ENCODE measurements at places on chromosomes 16 and 17.

DNA sequence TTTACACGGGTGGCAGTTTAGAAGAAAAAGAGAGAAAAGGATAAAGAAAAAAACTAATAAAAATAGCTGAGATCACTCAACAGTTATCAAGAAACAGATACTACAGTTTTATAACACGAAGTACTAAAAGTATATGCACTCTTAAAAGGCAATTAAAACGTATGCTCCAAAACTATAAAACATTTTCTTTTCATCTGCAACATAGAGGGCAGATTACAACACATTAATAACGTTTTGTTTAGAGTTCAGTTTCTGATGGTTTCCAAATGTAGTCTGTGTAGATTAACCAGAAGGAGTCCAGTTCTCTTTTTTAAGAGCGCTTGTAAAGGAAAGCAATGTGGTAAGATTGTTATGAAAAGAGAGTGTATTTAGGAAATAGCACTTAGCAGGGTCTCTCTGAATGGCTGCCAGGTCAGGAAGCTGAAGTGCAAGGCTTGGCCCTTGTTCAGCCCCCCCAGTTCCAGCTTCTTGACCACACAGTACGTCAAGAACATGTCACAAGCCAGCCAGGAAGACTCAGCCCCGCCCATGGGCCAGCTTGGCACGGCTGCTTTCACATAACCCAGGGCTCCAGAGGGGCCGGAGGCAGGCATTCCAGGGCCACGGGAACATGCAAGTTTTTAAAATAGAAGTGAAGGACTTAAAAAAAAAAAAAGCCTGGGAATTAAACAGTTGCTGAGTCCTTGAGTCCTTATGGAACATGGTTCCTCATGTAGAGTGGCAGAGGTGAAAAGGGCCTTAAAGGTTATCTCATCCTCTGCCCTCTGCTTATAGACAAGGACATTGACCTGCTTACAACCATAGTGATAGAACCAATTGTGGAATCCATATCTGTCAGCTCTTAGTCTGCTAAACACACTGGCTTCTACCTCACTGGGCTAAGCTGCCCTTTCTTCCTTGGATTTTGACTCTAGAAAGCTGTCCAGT lies 147.4 kb upstream of the TBX2 start:
- peak; percentile 76 for DNase-seq

DNA sequence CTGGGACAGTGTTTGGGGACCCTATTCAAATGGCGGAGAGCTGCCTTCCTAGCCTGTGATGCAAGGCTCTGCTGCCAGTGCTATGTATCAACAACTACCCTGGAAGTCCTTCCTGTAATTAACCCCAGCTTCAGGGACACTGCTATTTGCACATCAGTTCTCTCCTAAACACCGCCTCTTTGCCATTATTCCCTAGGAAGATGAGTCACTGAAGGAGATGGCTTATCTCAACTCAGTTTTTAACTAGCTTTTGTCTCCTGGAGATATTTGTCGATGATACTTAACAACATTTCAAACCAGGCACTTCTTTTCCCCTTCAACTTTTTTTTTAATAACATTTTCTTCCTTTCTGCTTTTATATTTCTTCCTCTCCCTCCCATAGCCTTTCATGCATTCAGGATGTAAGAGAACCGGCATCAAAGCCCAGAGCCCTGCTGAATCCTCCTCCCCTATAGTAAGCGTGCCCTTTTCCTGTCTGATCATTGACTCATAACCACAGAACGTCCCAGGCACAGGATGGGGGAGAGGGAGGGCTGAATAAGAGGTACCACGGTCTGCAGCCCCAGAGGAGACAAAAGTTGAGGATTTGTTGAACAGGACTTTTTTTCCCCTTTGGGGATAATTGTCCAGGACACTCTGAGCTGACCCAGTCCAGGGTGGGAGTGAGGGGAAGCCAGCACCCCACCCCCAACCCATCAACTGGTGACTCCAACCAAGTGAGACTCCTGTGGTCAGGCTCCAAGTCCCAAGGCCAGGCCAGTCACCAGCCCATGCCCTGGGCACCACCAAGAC lies 387.8 kb upstream of the SALL1 start:
- no peak for DNase-seq

- no peak for DNase-seq
These were observed 22.3 kb upstream of the PABPN1L start for GRCh38 chr16:88888461-88889387.

DNA sequence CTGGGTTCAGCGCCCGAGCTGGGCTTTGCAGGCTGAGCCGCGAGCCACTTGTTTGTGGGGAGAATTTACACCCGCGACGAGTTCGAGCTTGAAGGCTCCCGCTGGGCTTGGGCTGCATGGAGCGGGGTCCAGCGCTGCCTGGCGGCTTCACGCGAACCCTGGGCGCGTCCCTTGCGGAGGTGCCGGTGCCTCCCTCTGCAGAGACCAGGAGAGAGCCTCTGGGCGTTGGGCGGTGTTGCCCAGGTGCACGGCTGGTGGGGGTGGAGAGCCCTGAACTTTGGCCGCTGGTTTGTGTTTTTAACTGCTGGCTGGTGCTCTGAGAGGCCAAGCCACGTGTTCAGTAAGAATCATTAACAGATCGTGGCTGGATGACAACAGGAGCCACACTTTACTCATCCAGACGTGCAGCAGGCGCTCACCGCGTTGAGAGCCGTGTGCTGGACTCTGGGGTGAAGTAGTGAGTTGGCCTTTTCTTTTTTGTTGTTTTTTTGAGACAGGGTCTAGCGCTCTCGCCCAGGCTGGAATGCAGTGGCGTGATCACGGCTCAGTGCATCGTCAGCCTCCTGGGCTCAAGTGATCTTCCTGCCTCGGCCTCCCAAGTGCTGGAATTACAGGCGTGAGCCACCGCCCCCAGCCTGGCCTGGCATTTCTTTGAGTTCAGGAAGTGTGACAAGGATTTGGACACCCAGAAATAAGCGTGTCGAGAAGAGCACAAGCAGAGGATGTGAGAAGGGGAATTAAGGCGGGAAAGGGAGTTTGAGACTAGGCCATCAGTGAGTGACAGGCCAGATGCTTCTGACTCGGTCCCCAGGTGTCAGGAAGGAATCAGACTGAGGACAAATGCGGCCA lies 827 bp downstream of the CDK10 start:
- no peak for DNase-seq

DNA sequence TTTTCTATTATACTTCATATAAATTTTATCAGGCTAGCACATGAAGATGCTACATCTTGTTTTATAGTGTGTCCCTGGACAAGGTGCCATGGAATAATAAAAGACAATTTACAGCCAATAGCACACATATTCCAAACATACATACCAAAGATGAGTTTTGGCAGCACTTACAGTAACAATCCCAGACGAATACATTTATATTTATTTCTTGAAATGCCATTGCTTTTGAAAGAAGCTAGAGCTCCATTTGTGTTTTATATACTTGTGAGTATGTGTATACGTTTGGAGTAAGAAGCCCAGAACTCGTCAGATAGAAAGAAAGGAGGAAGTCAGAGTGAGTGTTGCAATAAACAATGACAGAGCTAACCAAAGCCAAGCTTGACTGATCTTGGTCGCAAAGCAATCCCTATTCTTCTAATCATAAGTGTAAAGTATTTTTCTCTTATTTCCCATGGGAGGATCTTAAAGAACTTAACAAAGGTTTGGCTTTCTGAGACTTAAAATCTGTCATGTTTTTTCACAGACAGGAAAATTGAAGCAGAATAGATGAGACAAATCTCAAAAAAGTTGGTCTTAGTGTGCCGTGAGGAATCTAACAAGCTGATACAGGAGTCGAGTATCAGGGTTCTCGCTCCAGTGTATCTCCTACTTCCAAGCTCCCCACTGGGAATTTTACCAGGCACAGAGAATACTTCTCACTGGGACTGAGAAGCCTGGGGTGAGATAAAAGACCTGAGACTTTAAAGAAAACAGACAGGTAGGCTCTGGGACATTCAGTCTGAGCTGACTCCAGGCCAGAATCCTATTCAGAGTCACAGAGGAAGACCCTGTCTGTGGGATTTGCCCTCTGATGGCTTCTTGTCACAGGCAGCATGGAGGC lies 175.4 kb downstream of the AATF start:
- no peak for DNase-seq

- no peak for DNase-seq
These were observed 7.7 kb upstream of the PPL start for GRCh38 chr16:4944333-4945281.

- DNase-seq: no peak
These were observed 223.2 kb upstream of the DYNLRB2 start for GRCh38 chr16:80317599-80318037.

DNA sequence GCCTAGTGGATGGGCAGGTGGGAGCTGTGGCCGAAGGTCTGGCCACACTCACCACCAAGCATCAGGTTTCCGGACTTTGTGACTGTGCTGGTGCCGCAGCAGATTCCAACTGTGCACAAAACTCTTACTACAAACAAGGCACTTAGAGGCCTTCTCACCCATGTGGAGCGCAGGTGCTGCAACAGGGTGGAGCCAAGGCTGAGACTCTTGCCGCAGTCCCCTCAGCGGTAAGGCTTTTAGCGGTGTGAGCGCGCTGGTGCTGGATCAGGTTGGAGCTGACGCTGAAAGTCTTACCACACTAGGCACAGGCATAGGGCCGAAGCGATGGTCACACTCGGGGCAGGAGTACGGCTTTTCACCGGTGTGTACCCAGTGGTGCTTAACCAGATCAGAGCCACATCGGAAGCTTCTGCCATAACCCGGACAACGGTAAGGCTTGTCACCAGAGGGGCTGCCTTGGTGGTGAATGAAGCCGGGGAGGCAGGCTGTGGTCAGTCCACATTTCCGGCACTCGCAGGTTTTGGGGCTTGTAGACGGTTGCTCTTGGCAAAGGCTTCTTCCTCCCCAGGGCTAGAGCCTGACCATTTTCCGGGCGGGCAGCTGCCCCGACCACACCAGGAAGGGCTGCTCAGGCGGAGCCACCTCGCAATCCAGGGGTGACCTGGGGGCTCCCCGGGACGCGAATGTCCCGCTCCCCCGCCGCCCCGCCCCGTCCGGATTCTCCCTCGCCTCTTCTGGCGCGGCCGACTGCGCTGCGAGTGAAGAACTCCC lies 1.0 kb upstream of the ARMC5 start:
- DNase-seq: peak; percentile 52

DNA sequence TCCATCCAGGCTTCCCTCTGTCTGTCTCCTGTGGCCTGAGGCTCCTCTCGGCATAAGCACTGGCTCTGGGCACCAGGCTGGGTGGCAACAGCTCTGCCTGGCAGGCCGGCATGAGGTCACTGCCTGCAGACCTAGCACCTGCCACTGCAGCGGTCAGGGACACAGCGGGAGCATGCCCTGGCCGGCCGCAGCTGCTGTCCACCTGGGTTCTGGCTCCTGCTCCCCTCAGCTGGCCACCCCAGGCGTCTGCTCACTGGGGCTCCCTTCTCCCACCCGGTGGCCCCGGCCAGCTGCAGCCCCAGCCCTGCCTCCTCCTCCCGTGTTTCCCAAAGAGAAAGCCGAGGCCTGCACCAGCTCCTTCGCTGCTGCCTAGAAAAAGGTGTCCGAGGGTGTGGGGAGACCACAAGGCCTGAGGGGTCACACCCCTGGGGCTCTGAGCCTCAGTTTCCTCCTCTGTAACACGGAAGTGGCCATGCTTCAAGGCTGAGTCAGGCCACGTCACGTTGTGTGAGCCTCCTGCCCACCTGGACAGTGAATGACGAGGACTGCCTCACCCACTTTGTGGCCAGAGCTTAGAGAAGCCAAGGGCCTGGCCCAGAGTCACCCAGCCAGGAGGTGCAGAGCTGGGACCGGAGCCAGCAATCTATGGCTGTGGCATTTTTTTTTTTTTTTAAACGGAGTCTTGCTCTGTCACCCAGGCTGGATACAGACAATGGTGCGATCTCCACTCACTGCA lies 6.7 kb downstream of the NTHL1 start:
- DNase-seq: no peak

DNA sequence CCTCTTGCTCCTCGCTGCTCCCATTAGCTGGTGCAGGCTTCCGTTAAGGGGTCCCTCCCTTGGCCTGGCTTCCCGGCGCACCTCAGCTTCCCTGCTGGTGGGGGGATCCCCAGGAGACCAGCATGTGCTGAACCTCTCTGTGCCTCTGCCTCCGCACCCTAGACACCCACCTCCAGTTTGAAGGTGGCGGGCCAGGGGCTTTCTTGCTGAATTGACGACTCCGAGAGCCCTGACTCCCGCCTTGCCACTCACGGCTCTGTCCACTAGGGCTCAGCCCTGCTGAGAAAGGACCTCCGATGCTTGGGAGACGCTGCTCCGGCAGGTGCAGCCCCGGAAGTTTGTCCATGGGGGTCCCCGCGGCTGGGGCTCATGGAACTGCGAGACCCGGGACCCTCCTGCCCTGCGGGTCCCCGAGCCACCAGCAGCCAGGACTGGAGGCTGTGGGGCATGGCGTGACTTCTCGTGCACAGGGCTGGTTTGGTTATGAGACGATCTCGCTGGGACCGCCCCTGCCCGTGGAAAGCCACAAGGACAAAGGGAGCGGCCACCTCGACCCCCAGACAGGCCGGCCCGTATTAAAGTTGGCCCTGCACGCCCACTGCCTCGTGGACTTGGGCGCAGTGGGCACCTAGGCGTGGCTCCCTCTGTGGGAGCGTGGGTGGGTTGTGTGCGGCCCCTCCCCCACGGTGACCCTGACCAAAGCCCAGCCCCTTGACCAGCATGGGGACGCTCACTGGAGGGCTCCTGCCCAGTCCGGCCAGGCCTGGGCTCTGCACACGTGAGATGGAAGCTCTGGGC lies 8.1 kb downstream of the CHMP6 start:
- no peak for DNase-seq

- no peak for DNase-seq
These were observed 33.8 kb downstream of the SLC47A1 start for GRCh38 chr17:19567216-19568015.

GRCh38 chr17:18035704-18036103 lies 3.3 kb downstream of the ATPAF2 start:
- no peak for DNase-seq

DNA sequence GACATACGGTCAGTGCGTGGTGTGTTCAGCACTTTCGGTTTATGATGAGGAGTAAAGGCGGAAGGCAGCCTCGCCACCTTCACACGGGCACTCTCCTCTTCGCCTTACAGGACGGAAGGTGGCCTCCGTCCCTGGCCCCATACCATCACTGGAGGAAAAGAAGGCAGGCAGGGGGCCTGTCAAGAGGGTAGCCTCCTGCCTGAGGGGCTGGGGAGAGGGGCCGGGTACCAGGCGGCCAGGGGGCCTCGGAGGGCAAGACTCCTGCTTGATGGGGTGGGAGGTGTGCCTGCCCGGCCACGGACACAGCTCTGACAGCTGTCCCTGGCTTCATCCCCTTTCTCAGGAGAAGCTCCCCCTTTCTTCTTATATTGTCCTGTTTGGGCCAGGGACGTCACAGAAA lies 15.6 kb upstream of the SLC38A8 start:
- DNase-seq: no peak

Measured in CD4-positive, alpha-beta T cell treated with Interleukin-4 for 1 hour (primary cell).